ENCODE measurements at places on chromosomes 3 and 15.

- no peak for DNase-seq
Observed at GRCh38 chr15:65426216-65426853, 3.6 kb upstream of the IGDCC4 start.

DNA sequence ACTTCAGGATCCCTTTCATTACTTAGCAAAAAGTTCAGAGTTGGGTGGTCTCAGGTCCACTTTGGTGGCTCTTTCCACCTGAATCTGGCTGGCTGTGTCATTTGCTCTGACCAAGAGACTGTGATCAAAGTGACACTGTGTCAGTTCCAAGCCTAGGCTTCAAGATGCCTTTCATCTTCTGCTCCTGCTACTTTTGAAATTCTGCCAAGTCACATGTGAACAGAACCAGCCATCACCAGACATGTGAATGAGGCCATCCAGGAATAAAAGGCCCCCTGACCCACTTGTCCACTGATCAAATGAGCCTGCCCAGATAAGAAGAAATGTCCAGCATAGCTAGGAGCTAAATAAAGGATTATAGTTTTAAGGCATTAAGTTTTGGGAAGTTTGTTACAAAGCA is 132.2 kb downstream of the OSBPL10 start:
- DNase-seq: no peak

DNA sequence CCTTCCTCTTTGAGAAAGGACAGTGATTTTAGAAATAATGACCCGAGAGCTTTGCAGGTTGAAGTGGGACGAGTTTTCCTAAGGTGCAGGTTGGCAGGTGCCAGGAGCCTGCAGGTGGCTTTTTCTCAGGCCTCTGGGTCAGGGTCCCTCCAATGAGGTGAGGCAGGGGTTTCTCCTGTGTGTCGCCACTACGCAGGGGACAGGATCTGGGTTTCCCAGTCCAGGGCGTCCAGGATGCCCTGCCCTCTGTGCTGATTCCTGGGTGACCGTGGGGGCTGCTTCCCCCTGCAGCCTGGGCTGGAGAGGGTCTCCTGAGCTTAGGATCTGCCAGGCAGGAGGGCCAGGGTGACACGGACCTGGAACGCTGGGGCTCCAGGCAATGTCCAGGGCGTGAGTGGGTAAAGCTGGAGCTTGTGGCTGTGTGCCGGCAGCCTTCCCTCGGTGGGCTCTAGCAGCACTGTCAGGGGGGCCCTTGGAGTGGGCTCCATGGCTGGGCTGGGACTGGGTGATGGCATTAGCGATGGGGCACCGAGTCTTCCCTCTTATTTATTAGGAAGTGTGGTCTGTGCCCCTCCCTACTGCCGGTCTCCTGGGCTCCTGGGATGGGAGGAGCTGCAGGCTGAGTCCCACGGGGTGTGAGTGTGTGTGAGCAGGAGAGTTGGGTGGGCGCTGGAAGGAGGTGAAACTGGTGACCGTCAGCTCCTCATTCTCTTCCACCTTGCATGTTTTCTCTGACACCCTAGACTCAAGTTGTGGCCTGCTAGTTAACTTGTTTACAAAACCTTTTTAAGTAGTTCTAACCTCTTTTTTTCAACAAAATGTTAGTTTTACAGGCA is 1.8 kb downstream of the APBA2 start:
- DNase-seq: no peak

GRCh38 chr3:43001094-43001553 is 22.0 kb downstream of the GASK1A start:
- no peak for DNase-seq

DNA sequence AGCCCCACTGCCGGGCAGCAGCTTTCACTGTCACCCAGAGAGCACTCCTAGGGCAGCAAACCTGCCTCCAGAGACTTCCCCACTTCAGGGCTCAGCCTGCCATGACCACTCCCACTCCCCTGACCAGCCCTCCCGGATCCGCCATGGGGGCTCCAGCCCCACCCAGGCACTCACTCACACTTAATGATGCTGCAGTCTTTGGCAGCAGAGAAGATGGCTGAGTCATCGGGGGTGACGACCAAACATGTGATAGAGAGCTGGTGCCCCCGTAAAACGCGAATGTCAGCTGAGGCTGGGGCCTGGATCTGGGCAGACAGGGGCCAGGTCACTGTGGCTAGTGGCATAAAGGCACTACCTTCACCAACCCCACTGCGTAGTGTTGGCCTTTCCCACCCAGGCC is 4.7 kb downstream of the RRP9 start:
- no peak for DNase-seq

DNA sequence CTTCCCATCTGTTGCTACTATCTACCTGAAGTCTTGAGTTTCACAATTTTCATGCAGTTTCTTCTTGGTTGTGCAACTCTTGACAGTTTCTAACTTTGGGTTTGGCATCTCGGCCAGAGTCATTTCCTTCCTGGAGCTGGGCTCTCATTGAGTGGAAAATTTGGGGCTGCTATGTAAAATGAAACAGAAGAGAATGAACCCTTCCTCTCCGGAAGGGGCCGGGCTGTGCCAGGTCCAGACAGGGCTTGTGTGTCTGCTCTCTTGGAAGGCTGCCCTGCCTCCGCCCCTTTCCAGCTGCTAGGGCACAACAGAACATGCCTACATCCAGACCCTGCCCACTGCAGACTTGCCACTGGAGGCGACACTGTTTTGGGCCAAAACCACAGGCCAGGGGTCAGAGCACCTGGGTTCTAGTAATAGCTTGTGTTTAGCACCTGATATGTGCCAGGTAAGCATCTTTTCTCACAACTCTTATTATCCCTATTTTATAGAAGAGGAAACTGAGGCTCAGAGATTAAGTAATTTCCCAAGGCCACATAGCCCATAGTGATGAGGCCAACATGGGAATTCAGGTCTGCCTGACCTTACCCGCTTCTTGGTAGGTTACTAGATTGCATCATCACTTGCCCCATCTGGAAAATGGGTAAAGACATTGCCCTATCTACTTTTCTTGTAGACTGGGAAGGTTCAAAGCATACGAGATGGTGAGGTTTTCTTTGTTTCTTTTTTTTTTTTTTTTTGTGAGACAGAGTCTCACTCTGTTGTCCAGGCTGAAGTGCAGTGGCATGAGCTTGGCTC is 25.0 kb downstream of the IRAK2 start:
- peak; percentile 36 for DNase-seq

- no peak for DNase-seq
Observed at GRCh38 chr15:51576911-51577500, 45.6 kb downstream of the DMXL2 start.

- no peak for DNase-seq
Observed at GRCh38 chr3:16484984-16485383, 28.5 kb downstream of the RFTN1 start.

- no peak for DNase-seq
Observed at GRCh38 chr3:15217011-15217671, 11.1 kb downstream of the CAPN7 start.

DNA sequence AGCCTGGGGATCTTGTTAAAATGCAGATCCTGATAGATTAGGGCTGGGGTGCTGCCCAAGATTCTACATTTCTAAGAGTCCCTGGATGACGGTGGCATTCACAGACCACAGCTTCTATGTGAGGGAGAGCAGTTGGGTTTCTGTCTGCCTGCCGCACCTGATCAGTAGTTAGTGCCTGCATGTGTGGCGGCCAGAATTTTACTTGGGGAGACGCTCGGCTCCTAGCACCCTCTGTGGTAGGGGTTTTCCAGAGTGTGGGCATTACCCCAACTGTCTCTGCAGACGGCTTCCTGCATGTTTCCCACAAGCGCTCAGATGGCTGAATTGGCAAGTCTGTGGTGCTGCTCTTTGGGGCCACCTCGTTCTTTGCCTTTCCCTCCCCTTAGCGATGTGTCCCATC is 8.3 kb downstream of the GHRL start:
- DNase-seq: no peak

DNA sequence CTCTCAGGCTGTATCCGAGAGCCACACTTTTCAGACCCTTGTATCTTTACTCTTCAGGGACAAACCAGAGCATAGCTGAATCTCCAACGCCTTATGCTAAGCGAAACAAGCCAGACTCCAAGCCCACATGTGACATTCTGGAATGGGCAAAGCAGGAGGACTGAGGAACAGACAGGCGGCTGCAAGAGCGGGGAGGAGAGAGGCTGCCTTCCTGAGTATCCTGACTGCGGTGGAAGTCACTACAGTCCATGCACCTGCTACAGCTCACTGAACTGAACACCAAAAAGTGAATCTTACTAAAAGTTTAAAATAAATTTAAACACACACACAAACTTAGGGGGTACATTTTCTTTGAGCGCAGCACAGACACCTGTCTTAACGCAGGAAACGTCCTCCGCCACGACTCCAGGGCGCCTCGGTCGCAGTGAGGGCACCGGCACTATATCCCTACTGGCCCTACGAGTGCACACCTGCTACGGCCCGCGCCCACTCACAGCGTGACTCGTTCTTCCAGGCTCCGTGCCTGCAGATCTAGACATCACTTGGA is 1.4 kb downstream of the CYFIP1 start:
- DNase-seq: no peak

DNA sequence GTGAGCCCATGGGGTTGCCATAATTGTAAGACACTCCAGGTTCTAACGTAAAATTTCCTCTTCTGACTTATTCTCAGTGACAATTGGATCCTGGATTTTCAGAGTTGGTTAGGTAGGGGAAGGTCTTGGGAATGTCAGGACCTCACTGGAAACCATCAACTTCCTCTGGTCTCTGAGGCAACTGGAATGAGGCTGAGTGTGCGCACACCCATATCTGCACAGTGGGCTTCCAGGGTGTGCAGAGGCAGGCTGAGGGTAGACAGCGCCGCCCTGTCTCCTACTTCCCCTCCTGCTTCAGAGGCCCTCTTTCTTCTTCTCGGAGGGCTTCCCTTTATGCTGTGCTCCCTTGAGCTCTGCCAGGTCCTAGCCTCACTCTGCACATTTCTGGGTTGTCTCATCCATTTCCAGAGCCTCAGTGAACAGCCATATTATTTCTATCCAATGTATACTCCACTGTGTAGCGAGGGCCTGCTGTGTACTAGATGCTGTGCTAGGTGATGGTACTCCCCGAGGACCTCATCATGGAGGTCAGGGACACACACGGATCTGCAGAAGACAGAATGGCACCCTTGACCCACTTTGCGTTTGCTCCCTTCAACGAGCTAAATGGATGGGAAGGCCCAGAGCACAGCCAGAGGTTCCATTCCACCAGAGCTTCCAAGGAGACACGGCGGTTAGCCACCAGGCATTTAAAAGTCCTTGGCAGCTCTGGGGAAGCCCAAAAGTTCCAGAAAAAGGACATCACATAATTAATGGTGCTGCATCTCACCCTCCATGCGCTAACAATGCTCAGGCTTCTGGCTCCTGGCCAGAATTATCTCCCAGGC is 18.3 kb downstream of the ACAA1 start:
- DNase-seq: no peak

GRCh38 chr3:22373182-22373581 is 622.2 kb upstream of the ZNF385D start:
- DNase-seq: no peak

GRCh38 chr15:32993285-32993684 is 201.2 kb downstream of the FMN1 start:
- no peak for DNase-seq

- no peak for DNase-seq
Observed at GRCh38 chr3:43707266-43707665, 16.5 kb downstream of the ABHD5 start.
